Glomerular endothelial cell (primary cell): ENCODE measurements at places on chromosomes 6 and 20. TPM values are rescaled to one million over a fixed set of nuclear protein-coding genes. Genes with fewer than 3 reads are reported as not detected.

GRCh38 chr6:73566954-73567591 is 46.2 kb upstream of the EEF1A1 start:
- no peak for DNase-seq

Gene FGD2
- not detected in 2 replicates for total RNA-seq

DNA sequence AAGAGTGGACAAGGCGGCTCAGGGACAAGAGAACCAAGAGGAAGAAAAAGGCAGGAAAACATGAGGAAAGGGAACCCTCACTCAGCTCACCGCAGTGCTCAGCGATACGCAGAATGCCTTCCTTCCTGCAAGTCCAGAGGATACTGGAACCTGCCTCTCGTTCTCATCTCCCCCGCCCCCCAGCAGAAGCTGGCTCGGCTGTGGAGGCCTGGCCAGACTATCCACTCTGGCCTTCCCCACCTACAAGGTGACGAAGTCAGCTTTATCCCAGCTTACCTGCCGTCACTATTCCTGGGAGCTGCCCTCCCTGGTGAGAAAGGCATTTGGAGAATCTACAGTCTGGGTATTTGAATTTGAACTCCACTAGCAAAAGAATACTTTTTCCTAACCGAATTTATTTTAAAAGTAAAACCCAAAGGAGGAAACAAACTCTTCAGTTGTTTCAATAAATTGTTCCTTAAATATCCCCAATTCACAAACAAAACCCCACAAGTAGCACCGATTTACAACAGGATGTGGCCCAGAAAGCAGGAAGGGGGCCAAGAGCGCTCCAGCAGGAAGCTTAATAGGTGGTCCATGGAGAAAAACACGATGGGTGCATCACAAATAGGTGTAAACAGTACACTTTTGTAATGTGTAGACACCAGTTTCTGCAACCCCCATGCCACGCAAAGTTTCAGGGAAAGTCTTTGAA is 2.1 kb upstream of the DIDO1 start:
- no peak for DNase-seq

Gene C20orf141
- total RNA-seq, result not detected in 2 replicates

Gene PCED1A
- total RNA-seq, result 13.4 and 22.7 TPM in 2 replicates

DNA sequence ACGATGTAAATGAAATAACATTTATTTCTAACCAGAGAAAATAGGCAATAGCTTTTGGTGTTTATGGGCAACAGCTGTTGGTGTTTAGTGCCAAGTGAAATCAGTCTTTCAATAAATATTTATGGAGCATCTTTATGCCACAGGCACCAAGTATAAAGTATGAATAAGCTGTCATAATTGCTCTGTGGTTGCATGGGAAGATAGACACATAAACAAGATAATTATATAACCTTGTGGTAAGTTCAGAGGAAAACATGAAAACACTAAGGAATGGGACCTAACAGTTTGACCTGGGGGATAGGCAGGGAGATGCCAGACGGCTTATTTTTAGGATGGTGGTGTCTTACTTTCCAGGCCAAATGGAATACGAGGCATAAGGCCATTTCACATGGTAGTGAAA is 110.9 kb downstream of the GFRAL start:
- DNase-seq, result no peak

Gene CNR1
- total RNA-seq, result 0.34 TPM in 1 of 2 replicates, not detected in the other

- no peak for DNase-seq
Observed at GRCh38 chr6:69027861-69028260, 392.8 kb downstream of the ADGRB3 start.

- DNase-seq, result no peak
Observed at GRCh38 chr6:128822271-128822670, 60.7 kb upstream of the LAMA2 start.

GRCh38 chr6:158231551-158232315 is 63.6 kb downstream of the GTF2H5 start:
- DNase-seq, result no peak

GRCh38 chr20:62159839-62160238 is 16.3 kb downstream of the SS18L1 start:
- DNase-seq, result no peak

Gene POU5F1
- not detected in 2 replicates for total RNA-seq

DNA sequence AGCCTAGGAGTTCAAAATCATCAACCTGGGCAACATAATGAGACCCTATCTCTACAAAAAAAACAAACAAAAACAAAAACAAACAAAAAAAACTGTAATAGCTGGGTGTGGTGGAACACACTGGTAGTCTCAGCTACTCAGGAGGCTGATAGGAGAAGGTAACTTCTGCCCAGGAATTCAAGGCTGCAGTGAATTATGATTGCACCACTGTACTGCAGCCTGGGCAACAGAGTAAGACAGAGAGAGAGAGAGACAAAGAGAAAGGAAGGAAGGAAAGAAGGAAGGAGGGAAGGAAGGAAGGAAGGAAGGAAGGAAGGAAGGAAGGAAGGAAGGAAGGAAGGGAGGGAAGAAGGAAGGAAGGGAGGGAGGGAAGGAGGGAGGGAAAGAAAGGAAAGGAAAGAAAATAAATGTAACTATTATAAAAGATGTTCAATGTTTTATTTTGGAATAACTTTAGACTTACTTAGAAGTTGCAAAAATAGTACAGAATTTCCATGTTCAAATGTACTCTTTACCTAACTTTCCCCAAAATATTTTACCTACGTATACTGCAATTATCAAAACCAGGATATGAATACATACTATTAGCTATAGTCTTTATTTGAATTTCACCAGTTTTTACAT is 175.2 kb downstream of the KHDC1L start:
- DNase-seq, result no peak

DNA sequence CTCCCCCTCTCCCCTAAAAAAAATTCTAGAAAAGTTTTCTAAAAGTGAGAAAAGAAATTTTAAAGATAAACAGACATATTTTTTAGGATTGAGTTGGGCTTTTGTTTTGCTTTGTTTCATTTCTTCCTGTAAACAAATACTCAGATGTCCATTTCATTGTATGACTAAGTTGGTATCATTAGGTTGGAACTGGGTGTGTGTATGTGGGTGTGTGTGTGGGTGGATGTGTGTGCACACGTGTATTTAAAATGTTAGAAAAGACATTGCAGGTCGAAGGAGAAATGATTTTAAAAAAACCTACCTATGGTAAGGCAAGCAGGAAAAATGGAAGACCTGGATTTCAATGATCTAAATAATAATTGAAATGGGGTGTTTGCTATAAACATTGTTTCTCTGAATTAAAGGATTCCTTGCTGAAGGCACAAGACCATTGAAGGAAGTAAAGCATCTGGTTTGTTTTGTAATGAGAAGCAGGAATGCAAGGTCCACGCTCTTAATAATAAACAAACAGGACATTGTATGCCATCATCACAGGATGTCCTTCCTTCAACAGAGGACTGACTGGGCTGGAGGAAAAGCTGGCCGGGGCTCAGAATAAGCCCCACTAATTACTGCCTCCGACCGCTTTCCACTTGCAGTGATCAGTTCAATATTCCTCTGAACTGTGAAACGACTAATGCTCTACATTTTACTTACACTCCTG is 996 bp upstream of the PRDM1 start:
- no peak for DNase-seq

DNA sequence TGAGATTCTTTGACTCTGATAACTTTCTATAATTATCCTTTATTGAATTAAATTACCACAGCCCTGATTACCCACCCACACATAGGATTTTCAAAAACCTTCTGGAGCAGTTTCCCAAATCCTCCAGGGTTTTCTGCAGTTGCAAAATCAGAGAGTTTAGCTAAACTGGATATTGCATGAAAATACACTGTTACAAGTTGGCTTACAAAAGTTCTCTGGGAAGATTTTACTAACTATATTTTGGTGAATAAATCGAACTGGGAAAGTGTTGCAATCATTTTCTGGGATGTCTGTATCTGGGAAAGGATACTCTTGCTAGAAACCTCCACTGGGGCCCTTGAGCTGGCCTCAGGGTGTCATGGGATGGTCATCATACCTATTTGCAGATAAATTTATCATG is 97.6 kb upstream of the STMND1 start:
- no peak for DNase-seq

Gene TNFRSF21
- total RNA-seq, result 83.1 and 98.9 TPM in 2 replicates
